ENCODE measurements at places on chromosomes 3 and 15.

GRCh38 chr3:10565814-10566213, 60.4 kb upstream of the ATP2B2 start:
- DNase-seq = no peak

DNA sequence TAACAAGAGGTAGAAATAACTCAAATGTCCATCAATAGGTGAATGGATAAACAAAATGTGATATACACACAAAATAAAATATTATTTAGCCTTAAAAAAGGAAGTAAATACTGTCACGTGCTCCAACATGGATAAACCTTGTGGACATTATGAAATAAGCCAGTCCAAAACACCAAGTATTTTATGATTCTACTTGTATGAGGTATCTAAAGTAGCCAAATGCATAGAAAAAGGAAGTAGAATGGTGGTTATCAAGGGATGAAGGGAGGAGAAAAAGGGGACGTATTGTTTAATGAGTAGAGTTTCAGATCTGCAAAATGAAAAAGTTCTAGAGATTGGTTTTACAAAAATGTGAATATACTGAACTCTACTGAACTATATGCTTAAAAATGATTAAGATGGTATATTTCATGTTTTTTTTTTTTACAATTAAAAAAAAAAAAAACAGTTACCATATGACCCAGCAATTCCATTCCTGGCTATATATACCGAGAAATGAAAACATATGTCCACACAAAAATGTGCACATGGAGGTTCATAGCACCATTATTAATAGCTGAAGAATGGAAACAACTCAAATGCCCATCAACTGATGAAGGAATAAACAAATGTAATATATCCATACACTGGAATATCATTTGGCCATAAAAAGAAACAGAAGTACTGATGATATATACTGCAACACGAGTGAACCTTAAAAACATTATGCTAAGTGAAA, 29.1 kb upstream of the MAP6D1 start:
- DNase-seq = no peak

DNA sequence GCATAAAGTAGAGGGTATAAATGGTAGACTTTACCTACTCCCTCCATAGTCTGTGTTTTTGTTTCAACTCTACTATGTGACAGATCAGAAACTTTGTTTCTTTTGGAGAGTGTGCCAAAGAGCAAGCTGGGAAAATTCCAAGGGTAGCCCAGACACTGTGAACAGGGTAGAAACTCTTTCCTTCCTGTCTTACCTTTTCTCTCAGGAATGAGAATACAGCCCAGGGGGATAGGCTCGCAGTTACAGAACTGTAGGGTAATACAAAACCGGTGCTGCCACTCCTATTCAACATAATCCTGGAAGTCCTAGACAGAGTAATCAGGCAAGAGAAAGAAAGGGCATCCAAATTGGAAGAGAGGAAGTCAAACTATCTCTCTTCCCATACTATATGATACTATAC, 256.3 kb downstream of the CPNE4 start:
- DNase-seq = no peak

GRCh38 chr15:49589030-49589429, 31.6 kb downstream of the FAM227B start:
- no peak for DNase-seq

GRCh38 chr15:56805466-56806147, 72.3 kb upstream of the ZNF280D start:
- DNase-seq = no peak

- peak; percentile 64 for DNase-seq
Observed at GRCh38 chr3:42701371-42702065, 1.1 kb downstream of the HHATL start.

GRCh38 chr3:133505813-133506212, 67.7 kb upstream of the CDV3 start:
- no peak for DNase-seq

DNA sequence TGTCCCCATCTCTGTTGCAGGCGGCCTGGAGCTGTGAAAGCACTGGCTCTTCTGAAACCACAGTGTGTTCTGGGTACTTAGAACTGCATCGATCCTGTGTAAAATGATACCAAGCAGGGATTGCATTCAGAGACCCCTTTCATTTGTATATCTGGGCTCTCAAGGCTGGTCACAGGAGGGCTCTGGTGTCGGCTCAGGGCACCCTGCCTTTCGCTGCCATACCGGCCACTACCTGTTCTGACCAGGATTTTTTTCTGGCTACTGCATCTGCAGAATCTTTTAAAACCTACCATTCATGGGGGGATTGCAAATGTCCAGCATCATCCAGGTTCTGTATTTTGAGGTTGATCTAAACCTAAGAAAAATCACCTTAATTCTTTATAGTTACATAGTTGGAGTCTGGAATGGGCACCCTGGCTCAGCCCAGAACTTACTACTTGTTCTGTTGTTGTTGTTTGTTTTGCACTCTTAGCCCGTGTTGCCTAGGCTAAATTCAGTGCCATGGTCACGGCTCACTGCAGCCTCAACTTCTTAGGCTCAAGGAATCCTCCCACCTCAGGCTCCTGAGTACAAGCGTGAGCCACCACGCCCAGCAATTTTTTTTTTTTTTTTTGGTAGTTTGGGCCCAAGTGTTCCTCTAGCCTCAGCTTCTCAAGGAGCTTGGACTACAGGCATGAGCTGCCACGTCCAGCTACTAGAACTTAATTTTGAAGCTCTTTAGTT, 52.7 kb downstream of the TRIM71 start:
- DNase-seq = no peak

- DNase-seq = no peak
Observed at GRCh38 chr15:29093696-29094343, 175.8 kb downstream of the NSMCE3 start.

DNA sequence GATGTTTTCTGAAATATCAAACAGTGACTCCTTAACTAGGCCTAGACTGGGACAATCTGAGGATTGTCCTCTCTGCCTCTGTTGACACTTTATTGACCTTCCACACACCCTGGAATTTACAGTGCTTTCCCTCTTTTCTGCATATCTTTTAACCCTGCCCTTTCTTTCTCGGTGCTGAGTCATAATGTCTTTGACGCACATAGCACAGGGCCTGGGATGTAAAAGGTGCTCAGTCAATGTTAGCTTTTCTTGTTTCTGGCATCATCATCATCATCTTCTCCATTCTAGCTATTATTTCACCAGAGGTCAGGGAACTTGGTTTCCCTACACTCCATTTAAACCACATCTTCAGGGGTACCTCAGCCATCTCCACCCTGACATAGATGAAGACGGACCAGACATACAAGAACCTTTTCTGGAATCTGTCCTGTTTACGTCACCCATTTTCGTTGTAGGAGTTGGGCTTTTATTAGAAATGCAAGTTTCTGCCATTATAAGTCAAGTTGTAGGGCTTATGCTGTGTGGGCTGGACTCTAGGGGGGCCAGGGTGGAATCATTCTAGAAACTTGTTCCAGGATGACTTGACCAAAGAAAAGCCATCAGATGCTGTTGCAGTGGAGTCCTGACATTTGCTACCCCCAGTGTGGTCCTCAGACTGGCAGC, 46.6 kb downstream of the ZBTB38 start:
- DNase-seq = no peak

GRCh38 chr3:155407331-155407730, 113.8 kb upstream of the STRIT1 start:
- DNase-seq = no peak

DNA sequence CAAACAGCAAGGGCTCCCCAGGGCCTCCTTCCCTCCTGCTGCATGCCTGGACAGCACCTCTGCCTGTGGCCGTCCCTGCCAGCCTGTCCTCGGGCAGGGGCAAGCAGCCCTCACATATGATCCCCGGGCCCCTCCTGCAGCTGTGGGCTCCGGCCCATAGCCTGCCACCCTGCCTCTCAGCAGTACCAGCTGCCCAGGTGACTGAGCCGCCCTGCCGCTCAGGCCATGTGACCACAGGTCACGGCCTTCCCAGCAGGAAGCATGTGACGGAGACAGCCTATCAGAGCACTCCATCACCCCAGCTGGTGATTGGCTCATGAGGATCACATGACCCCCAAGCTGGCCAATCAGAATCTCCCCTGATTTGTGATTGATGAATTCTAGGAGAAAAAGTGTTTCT, 23.9 kb downstream of the ALDH1L1 start:
- DNase-seq = no peak

DNA sequence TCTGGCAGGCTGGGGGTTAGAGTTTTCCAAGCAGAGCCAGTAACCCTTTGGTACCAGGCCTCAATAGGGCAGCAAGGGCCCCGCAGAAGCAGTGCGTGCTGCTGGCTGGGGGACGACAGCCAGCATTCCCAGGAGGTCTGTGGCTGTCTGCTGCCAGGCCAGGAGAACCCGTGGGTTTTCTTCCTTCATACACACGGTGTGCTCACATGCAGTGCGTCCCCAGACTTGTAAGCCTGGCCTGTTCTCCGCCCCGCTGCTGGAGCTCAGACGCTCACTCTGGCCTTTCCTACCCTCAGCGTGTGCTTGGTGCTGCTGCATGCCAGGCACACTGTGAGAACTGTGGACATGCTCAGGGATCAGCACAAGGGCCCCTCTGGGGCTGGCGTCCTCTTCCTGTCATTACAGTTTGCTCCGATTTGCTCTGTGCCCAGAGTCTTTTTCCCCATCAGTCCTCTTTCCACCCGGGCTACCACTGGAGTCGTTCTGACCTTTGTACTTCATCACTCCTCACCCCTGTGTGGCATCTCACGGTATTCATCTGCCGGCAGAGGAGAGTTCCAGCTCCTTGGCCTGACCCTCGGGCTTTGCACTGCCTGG, 149.5 kb downstream of the DNAJB8 start:
- no peak for DNase-seq

GRCh38 chr3:140505213-140505612, 172.7 kb upstream of the TRIM42 start:
- DNase-seq = no peak

DNA sequence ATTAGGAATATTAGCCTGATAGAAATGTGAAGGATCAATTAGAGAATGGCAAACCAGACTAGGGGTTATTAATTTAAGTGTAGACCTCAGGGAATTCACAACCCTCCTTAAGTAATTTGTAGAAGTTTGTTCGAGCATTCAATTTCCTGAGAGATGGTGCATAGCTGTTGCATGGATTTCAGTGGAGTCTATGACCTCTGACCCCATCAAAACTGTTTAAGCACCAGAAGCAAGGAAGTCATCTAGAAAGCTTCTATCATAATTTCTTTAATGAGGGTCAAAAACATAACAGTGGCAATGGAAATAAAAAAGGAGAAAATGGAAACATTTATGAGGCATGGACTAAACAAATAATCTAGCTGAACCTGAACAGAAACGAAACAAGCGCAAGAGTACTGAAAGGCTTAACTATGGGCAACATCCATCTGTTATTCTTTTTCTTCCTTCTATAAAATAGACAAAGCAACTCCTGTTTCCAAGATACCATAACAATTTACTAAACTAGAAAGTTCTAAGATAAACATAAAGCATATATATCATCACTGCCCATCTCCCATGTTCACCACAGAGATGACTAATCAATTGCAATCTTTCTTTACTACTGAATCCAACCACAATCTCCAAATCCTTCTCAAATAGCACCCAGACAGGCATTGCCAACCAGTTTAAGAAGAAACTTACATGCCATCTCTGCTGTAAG, 151.4 kb downstream of the THRB start:
- DNase-seq = no peak

DNA sequence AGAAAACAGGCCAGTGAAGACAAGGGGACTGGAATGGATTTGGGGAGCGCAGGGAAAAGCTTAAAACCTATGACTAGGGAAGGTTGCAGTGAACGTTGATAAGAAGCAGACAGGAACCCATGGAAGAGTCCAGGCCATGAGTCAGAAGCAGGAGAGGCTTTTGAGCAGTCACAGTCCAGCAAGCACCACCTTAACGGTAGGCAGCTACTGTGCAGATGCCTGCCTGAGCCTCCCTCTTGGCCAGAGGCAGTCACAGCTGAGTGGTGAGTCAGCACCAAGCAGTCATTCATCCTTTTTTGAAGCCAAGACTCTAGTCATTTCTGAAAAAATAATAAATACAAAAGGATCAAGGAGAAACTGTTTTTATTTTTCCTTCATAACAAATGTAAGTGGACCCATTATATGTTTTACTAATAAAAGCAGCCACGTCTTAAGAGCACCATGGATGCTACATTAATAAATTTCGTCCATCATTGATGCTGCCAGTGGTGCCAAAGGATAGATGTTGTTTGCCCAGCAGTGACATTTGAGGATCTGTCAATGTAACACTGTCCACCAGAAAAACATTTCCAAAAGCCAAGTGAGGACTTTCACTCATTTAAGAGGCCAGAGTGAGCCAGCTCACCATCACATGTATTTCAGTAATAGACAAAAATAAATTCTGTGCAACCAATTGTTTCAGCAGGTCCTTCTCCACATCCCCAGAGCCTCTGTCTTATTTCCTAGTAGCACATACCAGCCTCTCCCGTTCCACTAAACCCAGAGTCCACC, 42.1 kb upstream of the ACTC1 start:
- no peak for DNase-seq

- peak; percentile 37 for DNase-seq
Observed at GRCh38 chr3:196073255-196073753, 8.6 kb downstream of the TFRC start.

DNA sequence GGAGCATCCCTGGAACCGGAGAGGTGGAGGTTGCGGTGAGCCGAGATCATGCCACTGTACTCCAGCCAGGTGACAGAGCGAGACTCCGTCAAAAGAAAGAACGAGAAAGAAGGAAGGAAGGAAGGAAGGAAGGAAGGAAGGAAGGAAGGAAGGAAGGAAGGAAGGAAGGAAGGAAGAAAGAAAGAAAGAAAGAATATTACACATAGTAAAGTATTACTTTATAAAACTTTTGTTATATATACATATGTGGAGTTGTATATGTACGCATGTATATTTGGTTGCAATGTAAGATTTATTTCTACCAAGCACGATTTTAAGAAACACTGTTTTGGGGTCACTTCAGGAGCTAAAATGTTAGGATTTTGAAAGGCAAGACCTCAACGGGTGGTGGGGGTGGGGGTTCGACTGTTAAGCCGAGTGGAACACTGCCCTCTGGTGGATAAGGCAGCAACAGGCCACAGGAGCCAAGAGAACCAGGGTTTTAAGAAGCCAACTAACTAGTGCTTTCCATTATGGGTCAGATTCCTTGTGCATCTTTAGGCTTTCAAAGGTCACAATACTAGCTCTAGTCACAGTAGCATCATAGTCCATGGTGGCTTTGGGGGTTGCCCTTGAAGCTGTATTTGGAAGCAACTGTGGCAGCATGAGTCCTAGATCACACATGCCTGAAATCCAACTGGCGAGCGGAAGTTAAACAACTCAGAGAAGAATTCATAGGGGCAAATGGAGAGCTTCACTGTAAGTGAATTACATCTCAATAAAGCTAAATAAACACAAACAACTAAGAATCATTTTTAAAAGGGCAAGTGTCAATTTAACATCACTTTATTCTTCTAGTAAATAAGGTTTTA, 22.5 kb downstream of the GLB1 start:
- peak; percentile 42 for DNase-seq

DNA sequence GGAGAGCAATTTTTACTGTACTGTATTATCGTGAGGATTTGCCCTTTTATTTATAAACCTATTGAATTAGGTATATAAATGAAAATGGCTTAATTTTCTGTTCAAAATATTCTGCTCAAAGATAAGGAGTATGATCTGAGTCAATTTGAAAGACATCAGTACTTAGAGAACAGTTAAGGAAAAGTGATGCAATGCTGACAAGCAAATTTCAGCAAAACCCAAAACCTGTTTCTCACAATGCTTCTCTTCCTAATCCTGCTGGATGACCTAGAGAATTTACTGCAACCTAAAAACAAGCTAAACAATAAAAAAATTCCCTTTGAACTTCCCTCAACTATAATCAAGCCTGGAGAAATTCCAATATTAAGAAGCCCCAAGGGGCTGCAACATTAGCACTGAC, 82.7 kb downstream of the RFX7 start:
- no peak for DNase-seq

GRCh38 chr3:108494906-108495531, 15.4 kb downstream of the MYH15 start:
- DNase-seq = no peak

GRCh38 chr3:72768006-72768441, 80.2 kb downstream of the SHQ1 start:
- no peak for DNase-seq
